ENCODE measurements at places on chromosomes 3 and 15. TPM values are rescaled to one million over a fixed set of nuclear protein-coding genes. Genes with fewer than 3 reads are reported as not detected.

ANO10 gene
- total RNA-seq, result 15.8 TPM

LYZL4 gene
- not detected for total RNA-seq

PDIA5 gene
- 10.1 TPM for total RNA-seq

FILIP1L gene
- total RNA-seq, result 53.6 TPM

TMEM44 gene
- total RNA-seq, result 11.3 TPM

RAD51 gene
- total RNA-seq, result 1.4 TPM

TRANK1 gene
- total RNA-seq, result 13.2 TPM

All from right cardiac atrium (tissue), 5 donors.